MG63 (cell line): ENCODE measurements at places on chromosomes 11 and 22. TPM values are rescaled to one million over a fixed set of nuclear protein-coding genes. Genes with fewer than 3 reads are reported as not detected.

Gene LRFN4
- 22.4 and 42.8 TPM in 2 replicates for total RNA-seq

Gene FREY1
- 0.72 and 5.0 TPM in 2 replicates for total RNA-seq

Gene MUC2
- total RNA-seq = not detected in 2 replicates

Gene OR56B4
- not detected in 2 replicates for total RNA-seq

Gene SLC1A2
- total RNA-seq = 0.57 TPM in 1 of 2 replicates, not detected in the other

Gene INPPL1
- total RNA-seq = 25.6 and 51.8 TPM in 2 replicates

Gene DRD4
- total RNA-seq = not detected in 2 replicates

Gene TMPRSS13
- total RNA-seq = not detected in 2 replicates

Gene SPINDOC
- 15.1 and 26.2 TPM in 2 replicates for total RNA-seq

Gene MS4A6A
- not detected in 2 replicates for total RNA-seq

Gene DBX1
- total RNA-seq = not detected in 2 replicates

Gene MS4A4A
- not detected in 2 replicates for total RNA-seq

Gene IGSF22
- total RNA-seq = not detected in 2 replicates

Gene SH3BP1
- 0.95 TPM in 1 of 2 replicates, not detected in the other for total RNA-seq

Gene C1QTNF6
- 3.9 and 23.9 TPM in 2 replicates for total RNA-seq

Gene RASD2
- 0.56 TPM in 1 of 2 replicates, not detected in the other for total RNA-seq

Gene APOL5
- total RNA-seq = not detected in 2 replicates

Gene FXYD6
- not detected in 2 replicates for total RNA-seq

Gene LMO2
- total RNA-seq = not detected in 2 replicates

Gene ARHGAP20
- 0.02 TPM in 1 of 2 replicates, not detected in the other for total RNA-seq

Gene C11orf16
- not detected in 2 replicates for total RNA-seq

Gene CYP2D6
- total RNA-seq = 0.91 and 2.7 TPM in 2 replicates

Gene SCGB1D2
- total RNA-seq = not detected in 2 replicates

Gene OPCML
- not detected in 2 replicates for total RNA-seq

Gene PUS3
- total RNA-seq = 10.6 and 21.3 TPM in 2 replicates

Gene FOLR3
- 1.1 and 4.5 TPM in 2 replicates for total RNA-seq

Gene ATG13
- 41.2 and 48.0 TPM in 2 replicates for total RNA-seq

Gene PNPLA5
- not detected in 2 replicates for total RNA-seq

Gene PDE3B
- total RNA-seq = not detected in 2 replicates

Gene HSPB2
- total RNA-seq = 3.8 TPM in 1 of 2 replicates, not detected in the other

Gene NLRP14
- total RNA-seq = 0.12 TPM in 1 of 2 replicates, not detected in the other

Gene TSSK2
- not detected in 2 replicates for total RNA-seq

Gene ANKK1
- total RNA-seq = not detected in 2 replicates

Gene DDTL
- 4.7 and 6.6 TPM in 2 replicates for total RNA-seq

Gene ESAM
- not detected in 2 replicates for total RNA-seq

Gene ARHGAP8
- not detected in 2 replicates for total RNA-seq

Gene MICAL3
- 13.4 and 20.6 TPM in 2 replicates for total RNA-seq

Gene MS4A12
- total RNA-seq = not detected in 2 replicates

Gene MMP8
- not detected in 2 replicates for total RNA-seq
